ENCODE measurements at places on chromosomes 5 and 9.

DNA sequence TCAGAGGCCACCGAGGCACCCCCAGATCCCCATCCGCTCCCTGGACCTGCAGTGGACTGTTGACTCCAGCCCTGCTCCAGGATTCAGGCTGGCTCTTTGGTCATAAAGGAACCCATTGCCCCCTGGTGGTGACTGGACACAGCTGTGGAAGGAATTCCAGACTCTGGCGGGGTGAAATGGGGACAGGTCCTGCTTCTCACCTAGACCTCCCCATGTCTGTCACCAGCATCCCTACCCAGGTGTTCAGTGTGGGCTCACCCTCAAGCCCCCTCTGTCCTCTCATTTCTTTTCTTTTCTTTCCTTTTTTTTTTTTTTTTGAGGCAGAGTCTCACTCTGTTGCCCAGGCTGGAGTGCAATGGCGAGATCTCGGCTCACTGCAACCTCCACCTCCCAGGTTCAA lies 25.5 kb upstream of the STXBP1 start:
- DNase-seq: peak; percentile 24

- DNase-seq: no peak
Measured at GRCh38 chr9:137055385-137056364, 1.8 kb upstream of the ENTPD2 start.

DNA sequence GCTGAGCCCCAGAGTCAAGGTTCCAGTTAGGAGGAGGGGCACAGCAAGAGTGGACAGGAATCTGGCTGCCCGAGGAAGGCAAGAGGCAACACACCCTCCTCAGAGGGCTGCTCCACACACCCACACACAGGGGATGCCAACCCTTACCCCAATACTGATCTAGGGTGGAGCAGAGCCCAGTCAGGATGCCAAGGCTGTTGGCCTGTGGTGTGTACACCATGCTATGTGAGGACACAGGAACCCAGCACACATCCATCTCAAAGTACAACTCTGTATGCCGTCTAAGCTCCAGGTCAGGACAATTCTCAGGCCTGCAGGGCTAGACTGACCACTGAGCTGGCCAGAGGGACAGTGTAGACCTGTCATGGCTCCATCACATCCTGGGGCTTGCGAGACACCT lies 2.6 kb downstream of the SEPTIN8 start:
- DNase-seq: no peak

DNA sequence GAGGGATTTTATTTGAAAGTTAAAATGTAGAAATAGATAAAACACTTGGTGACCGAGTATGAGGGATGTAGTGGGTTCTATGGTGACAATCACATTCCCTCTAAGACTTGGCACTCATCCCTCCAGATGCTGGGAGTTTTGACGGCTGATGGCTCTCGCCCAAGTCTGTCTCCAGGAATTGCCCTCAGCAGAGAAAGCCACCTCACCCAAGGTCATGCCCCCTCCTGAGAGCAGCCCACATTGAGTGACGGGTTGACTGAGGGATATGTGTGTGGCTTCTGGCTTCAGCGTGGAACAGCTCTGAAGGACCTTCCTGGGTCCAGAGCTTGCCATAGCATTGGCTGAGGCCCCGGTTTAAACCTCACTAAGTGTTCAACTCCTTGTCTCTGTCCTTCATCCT lies 19.4 kb downstream of the CAVIN4 start:
- no peak for DNase-seq

DNA sequence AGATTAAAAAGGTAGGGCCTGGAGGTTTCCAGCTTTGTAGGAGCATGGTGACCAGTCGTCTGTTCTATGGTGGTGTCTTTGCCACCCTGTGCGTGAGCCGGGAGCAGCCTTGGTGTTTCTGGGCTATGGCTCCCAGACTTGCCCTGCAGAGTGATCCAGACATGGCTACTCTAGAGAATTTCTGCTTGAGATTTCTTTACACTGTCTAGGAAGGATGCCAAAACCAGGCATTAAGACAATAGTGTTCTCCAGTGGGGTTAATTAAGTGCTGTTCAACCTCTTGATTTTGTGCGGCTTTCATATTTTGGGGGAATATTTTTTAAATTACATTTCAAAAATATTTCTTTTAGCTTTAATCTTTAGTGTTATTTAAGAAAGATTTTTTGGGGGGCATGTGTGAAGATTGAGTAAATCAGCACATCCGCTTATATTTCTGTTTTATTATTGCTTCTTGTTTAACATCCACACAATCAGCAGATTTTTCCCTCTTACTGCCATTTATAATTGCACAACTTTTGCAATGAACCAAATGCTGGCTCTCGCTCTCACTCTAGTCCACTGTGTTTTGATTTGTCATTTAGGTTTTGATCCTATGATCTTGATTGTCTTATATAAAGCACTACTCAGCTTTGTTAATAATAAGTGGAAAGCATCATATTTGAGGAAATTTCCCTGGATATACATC lies 110.5 kb downstream of the RASGRF2 start:
- DNase-seq: no peak

GRCh38 chr5:149205625-149206523 lies 64.6 kb downstream of the ABLIM3 start:
- DNase-seq: no peak

- DNase-seq: no peak
Measured at GRCh38 chr5:122701640-122702523, 73.0 kb upstream of the SNX2 start.

DNA sequence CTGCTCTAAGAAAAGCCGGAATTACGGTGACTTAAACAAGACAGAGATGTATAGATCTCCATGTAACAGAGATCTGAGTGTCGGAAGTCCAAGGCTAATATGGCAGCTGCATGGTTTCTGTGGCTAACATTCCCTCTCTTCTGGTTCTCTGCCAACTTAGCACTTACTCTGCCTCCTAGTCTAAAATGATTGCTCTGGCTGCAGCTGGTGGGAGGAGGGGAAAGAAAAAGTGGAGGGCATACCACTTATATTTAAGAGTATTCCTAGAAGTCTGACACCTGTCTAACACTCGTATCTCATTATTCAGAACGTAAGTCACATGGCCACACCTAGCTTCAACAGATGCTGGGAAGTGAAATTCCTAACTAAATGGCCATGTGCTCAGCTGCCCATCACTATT lies 551.5 kb upstream of the TLE4 start:
- DNase-seq: no peak

- no peak for DNase-seq
Measured at GRCh38 chr5:139251281-139251687, 42.3 kb upstream of the MATR3 start.

- no peak for DNase-seq
Measured at GRCh38 chr5:18403941-18404438, 769.7 kb downstream of the TAF11L14 start.

DNA sequence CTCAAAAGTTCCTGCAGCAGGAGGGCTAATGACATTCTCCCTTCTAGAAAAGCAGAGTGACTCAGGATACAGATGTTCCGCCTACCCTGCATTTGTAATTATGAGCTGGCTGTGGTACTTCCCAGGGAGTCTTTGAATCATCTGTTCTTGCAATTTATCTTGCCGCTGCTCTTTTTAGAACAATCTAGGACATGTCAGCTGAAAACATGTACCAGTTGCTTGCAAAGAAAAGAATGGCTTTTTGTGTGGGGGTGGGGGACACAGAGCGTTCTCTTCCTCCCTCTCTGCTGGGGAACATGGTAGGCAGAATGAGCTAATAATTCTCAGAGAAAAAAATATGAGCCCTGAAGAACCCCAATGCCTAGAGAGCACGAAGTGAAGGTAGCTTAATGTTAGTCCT lies 51.7 kb upstream of the TUT7 start:
- no peak for DNase-seq

DNA sequence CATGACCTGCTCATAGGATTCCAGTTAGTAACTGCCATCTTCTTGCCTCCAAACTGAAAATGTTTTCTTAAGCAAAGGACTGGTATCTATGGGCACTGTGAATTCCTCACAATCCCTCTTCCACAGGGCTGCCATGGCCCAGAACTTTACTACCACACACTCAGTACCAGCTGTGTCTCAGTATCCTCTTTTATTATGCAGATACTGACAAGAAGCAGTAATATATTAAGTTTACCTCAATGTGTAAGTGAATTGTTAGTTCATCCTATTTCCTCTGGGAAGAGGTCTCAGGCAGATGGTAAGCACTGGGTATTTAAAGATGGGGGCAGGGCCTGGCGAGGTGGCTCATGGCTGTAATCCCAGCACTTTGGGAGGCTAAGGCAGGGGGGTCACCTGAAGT lies 320.8 kb upstream of the RFX3 start:
- DNase-seq: no peak

- no peak for DNase-seq
Measured at GRCh38 chr5:112570708-112571444, 151.8 kb upstream of the EPB41L4A start.

DNA sequence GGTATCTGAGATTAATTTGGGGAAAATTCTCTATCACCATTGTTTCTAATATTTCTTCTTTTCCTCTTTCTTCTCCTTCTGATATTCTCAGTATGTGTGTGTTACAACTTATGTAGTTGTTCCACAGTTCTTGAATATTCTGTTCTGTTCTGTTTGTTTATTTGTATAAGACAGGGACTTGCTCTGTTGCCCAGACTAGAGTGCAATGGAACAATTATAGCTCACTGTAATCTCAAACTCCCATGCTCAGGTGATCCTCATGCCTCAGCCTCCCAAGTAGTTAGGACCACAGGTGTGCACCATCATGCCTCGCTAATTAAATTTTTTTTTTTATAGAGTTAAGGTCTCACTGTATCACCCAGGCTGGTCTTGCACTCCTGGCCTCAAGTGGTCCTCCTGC lies 145.8 kb upstream of the TUT7 start:
- DNase-seq: no peak

- no peak for DNase-seq
Measured at GRCh38 chr5:149804478-149805450, 74.7 kb downstream of the PPARGC1B start.

DNA sequence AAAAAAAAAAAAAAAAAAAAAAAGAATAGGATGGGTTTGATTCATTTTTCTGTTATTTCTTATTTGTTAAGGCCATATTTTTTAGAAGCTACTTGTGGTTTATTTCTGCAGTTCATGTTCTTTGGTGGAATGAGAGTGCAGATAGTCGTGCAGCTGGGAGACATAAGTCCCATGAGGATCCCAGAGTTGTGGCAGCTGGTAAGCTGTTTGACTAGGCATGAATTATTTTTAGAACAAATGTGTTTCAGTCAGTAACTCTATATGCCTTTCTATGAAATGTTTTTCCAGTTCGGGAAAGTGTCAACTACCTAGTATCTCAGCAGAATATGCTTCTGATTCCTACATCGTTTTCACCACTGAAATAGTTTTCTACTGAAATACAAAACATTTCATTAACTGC lies 5.0 kb upstream of the NIPSNAP3B start:
- no peak for DNase-seq

GRCh38 chr5:40271476-40271875 lies 408.2 kb upstream of the PTGER4 start:
- no peak for DNase-seq

- no peak for DNase-seq
Measured at GRCh38 chr5:143066556-143067281, 296.5 kb downstream of the ARHGAP26 start.

DNA sequence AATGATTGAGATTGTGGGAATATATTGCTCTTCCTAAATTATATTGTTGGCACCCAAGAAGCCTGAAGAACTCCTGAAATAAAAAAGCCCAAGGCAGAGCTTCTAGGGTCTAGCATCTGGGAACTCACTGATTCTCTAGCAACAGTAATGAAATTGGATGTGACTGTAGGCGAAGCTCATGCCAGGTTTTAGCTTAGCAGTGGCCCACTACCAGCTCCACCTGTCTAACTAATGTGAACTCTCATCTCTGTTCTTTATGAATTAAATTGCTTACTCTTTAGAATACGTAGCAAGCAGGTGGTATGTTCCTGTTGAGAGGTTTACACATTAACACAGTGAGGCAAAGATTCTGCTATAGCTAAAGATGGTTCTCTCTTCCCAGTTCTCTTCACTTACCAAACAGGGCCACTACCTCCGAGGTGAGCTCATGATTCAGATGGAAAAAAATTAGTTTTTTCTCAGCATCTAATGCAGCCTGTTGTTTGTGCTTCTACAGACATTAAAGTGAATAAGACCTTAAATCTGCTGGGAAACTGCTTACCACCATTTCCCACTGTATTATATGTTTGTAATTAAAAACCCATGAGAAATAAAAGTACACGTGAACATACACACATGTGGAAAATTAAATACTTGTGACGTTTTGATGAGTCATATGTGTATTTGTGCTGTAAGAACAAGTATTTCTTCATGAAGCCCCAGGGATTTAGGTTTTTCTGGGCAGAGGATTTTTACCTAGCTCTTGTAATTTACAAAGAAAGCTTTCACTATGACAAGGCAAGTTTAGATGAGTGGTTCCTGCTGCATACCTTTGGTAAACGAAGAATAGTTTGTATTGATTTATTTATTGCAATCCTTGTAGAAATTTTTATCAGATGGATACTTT lies 360.1 kb downstream of the KDM4C start:
- DNase-seq: no peak

DNA sequence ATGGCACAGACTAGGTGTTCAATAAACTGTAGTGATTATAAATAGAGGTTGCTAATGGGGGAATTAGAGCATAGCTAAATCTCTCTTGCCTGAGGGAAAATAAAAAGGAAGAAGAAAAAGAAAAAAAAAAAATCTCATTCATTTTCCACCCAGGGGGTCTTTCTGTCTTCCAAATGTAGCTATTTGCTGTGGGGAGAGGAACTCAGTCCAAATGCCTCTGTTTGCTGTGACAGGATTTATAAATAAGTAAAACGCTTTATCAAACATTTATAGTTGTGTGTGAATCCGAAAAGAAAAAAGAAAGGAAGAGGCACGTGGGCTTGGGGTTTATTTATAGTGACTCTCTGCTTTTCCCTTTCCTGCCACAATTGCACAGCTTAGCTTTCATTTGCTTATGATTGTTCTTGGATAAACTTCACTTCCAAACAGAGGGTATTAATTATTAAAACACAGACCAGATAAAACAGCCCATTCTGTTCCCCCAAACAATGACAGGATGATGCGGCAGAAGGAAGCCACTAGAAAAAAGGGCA lies 245.7 kb downstream of the ASTN2 start:
- no peak for DNase-seq

DNA sequence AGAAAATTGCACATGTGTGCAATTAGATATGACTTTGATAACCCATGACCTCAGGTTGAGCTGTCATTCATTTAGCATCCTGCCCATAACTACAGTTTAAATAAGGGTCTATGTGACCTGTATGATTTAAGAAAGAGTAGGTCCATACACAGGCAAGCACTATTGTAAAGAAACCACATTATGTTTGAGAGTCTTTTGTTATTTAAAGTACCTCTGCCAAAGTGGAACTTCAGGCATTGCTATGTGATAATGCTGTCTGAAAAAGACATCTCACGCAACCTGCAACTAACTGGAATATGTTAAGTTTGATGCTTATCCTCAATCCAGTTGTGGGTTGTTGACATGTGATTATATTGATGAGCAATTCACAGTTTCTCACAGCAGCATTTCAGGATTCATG lies 317.0 kb downstream of the TMEM161B start:
- DNase-seq: no peak

All from stimulated activated naive CD4-positive, alpha-beta T cell (primary cell).